ENCODE measurements at places on chromosomes 16 and 17.

GRCh38 chr17:32912218-32912897 is 15.6 kb upstream of the TMEM98 start:
- no peak for DNase-seq
- no peaks in the 10 kb centered on the region for H3K27me3 ChIP-seq
- H3K4me3 ChIP-seq: no peak overlapping the region
- H3K27ac ChIP-seq: peak overlapping the region; percentile 31
- peaks cover 8% of the 10 kb centered on the region for H3K4me1 ChIP-seq

- peak overlapping the region; percentile 64 for H3K4me3 ChIP-seq
- peaks cover 18% of the 10 kb centered on the region for H3K27me3 ChIP-seq
- peaks cover 16% of the 10 kb centered on the region for H3K4me1 ChIP-seq
- peaks cover 20% of the 10 kb centered on the region for H3K36me3 ChIP-seq
- no peak for DNase-seq
These were observed 1.3 kb downstream of the RAB40B start for GRCh38 chr17:82696916-82697807.

DNA sequence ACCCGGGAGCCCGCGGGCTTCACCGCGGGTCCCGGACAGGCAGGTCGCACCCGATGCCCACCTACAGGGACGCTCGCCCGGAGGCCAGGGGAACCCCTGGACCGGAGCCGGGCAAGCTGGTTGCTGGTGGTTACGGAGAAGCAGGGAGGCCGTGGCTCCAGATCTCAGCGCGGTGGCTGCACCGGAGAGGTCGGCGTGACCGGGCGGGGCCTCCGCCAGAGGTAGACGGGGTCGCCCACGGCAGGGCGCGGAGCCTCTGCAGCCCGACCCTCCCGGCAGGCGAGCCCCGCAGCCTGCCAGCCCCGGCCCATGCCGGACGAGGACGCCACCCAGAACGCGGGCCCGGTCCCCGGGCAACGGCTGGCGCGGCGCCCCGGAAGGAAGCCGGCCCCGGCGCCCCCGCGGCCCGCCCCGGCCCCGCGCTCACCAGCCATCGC is 341 bp downstream of the PCYT2 start:
- no peak overlapping the region for H3K27ac ChIP-seq
- peaks cover 11% of the 10 kb centered on the region for H3K36me3 ChIP-seq
- no peak for DNase-seq
- H3K4me3 ChIP-seq: peak overlapping the region; percentile 82

GRCh38 chr17:55390364-55390977 is 31.2 kb downstream of the MMD start:
- no peaks in the 10 kb centered on the region for H3K27me3 ChIP-seq
- no peak overlapping the region for H3K27ac ChIP-seq
- H3K4me1 ChIP-seq: peaks cover 7% of the 10 kb centered on the region
- peaks cover 13% of the 10 kb centered on the region for H3K36me3 ChIP-seq

DNA sequence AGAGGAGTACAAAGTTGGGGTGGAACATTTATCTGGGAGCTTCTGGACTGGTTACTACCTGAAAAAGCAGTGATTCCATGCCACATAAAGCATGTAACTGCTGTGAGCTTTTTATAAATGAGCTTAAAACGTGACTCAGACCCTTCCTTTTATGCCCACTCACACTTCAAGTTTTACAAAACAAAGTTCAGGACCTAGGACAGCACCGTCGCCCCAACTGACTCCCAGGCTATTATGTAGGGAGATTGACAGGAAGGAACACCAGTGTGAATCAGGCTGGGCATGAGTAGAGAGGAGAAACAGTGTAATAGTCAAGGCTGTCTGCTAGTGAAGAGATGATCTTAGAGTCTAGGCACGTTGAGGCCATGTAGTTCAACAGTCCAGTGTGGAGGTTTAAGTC is 91.6 kb upstream of the DNAH9 start:
- H3K4me1 ChIP-seq: no peaks in the 10 kb centered on the region
- H3K27me3 ChIP-seq: peaks cover 3% of the 10 kb centered on the region
- no peaks in the 10 kb centered on the region for H3K36me3 ChIP-seq
- peak; percentile 47 for DNase-seq

GRCh38 chr17:80453126-80453997 is 23.0 kb downstream of the NPTX1 start:
- H3K4me1 ChIP-seq: peaks cover 18% of the 10 kb centered on the region
- H3K27me3 ChIP-seq: peaks cover 26% of the 10 kb centered on the region
- H3K36me3 ChIP-seq: no peaks in the 10 kb centered on the region
- H3K4me3 ChIP-seq: peak overlapping the region; percentile 87
- peak overlapping the region; percentile 56 for H3K27ac ChIP-seq

- no peak overlapping the region for H3K4me3 ChIP-seq
- H3K4me1 ChIP-seq: peaks cover 49% of the 10 kb centered on the region
- H3K27ac ChIP-seq: peak overlapping the region; percentile 55
- DNase-seq: no peak
- no peaks in the 10 kb centered on the region for H3K27me3 ChIP-seq
These were observed 265.9 kb downstream of the SOX9 start for GRCh38 chr17:72386619-72387237.

All from mesothelial cell of epicardium (in vitro differentiated cells).